Right ventricle myocardium inferior (tissue), 1 donor: ENCODE measurements at places on chromosomes 12 and 14. TPM values are rescaled to one million over a fixed set of nuclear protein-coding genes. Genes with fewer than 3 reads are reported as not detected.

Gene AVPR1A
- total RNA-seq, result 2.1 TPM

Gene MRPL42
- 41.5 TPM for total RNA-seq

Gene IGFBP6
- total RNA-seq, result 54.3 TPM

GRCh38 chr14:104820669-104821228 lies 19.8 kb downstream of the ZBTB42 start:
- no peak for DNase-seq

DNA sequence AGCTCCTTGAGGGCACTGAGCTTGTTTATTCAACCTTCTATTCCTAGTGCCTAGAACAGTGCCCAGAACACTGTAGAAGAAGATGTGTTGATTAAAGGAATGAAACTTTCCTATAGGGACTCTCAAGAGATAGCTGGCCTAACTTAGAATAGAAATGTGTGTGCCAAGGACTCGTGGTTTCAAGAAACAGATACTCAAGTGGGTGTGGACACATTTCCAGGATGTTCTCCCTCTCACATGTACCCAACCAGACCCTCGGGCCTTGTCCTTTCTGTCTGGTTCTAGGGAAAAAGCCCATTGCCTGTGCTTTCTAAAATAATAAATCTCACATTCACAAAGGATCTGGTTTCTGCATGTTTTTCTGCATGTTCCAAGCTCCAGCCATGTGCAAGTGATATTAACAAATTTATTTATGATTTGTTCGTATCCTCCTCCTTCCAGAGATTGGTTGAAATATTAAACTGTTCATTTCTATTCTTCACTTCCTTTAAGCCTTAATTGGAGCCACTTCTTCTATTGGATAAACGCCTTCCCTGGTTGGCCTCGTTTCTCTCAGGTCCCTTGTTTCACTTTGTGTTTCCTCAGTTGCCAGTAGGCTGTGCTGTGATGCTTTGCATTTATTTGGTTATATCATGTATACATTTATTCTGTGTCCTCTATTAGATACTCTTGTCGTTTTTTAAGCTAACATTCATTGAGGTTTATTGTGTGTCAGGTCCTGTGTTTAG lies 89.8 kb downstream of the CRADD start:
- no peak for DNase-seq

GRCh38 chr14:102777711-102778337 lies 575 bp downstream of the TRAF3 start:
- no peak for DNase-seq

DNA sequence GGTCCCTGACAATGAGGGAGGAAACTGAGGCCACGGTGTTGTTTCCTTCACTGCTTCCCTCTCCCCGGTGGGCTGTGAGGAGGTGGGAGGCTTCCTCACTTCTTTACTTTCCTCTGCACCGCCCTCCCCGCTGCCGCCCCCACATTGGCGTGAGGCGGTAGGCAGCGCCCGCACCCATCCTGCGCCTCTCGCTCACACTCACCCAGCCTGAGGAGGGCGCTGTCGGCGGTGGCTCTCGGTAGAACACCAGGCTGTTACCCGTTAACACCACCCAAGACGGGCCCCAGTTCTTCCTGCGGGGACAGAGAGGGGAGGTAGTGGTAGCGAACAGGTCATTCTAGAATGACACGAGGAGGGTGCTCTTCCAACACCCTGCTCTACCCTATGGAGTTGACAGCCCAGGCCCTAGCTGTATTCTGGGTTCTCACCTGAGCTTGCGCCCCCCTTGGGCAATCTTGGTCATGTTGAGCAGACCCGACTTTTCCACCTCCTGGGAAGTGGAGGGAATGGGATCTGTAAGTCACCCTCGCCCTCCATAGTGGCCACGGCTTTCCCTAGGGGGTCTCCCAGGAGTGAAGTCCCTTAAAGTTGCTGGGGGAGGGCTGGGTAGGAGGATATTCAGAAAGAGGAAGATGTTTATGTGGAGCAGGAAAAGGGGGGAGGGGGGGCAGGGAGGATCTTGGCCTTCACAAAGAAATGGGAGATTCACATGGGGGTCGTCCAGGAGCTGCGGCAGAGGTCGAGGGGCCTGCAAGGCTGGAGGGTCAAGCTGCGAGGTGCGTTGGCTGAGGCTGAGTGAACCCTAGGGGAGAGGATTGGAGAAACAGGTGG lies 3.3 kb downstream of the ARHGAP9 start:
- DNase-seq, result peak; percentile 85

GRCh38 chr14:32770422-32770821 lies 168.3 kb upstream of the NPAS3 start:
- DNase-seq, result no peak

GRCh38 chr12:52321418-52321817 lies 220 bp upstream of the KRT83 start:
- DNase-seq, result no peak

DNA sequence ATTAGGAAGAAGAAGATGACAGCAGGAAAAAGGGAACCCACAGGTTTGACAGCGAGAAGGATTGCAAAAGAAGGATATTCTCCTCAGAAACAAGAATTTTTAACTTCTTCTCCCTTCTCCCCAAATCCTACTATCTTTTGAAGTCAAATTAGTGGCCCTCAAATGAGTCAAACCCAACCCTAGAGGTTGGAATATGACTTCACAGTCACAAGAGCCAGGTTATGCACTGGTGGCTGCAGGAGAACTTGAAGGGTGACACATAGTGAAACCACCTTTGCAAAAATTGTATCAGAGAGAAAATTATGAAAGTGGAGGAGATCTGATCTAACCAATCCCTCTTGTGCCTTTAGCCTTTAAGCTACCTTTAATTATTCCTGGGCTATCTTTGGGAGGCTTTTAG lies 386.2 kb upstream of the CCDC196 start:
- DNase-seq, result no peak

- no peak for DNase-seq
Observed at GRCh38 chr14:55585854-55586253, 5.8 kb downstream of the KTN1 start.

GRCh38 chr12:122250047-122250446 lies 16.2 kb downstream of the VPS33A start:
- no peak for DNase-seq
